ENCODE measurements at places on chromosomes 13 and 19. TPM values are rescaled to one million over a fixed set of nuclear protein-coding genes. Genes with fewer than 3 reads are reported as not detected.
A peak's percentile ranks its signal among the peaks of the same experiment; 100 is the strongest.

Gene CADM4
- total RNA-seq, result 2.6 TPM

Gene MYPOP
- total RNA-seq, result 6.7 TPM

Gene IL12RB1
- 1.0 TPM for total RNA-seq

Gene CRB3
- total RNA-seq, result 37.6 TPM

Gene AKT2
- 96.2 TPM for total RNA-seq

Gene VSTM2B
- not detected for total RNA-seq

Gene CD70
- not detected for total RNA-seq

Gene KLK14
- not detected for total RNA-seq

DNA sequence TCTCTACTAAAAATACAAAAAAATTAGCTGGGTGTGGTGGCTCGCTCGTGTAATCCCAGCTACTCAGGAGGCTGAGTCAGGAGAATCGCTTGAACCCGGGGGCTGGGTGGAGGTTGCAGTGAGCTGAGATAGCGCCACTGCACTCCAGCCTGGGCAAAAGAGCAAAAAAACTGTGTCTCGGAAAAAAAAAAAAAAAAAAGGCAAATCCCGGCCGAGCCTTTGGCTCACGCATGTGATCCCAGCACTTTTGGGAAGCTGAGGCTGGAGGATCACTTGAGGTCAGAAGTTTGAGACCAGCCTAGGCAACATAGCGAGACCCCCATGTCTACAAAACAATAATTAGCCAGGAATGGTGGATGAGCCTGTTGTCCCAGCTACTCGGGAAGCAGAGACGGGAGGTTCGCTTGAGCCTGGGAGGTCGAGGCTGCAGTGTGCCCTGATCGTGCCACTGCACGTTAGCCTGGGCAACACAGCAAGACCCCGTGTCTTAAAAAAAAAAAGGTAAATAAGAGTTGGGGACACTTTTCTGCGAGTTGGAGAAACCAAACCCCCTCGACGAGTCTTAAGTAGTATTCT, 574 bp upstream of the GPX4 start:
- H3K27me3 ChIP-seq, result no peaks in the 10 kb centered on the region
- H3K36me3 ChIP-seq, result no peaks in the 10 kb centered on the region
- peaks cover 42% of the 10 kb centered on the region for H3K4me1 ChIP-seq
- DNase-seq, result no peak
- H3K4me3 ChIP-seq, result no peak overlapping the region

- no peak overlapping the region for H3K4me3 ChIP-seq
- H3K4me1 ChIP-seq, result peaks cover 69% of the 10 kb centered on the region
- peaks cover 2% of the 10 kb centered on the region for H3K36me3 ChIP-seq
- H3K27me3 ChIP-seq, result no peaks in the 10 kb centered on the region
Observed at GRCh38 chr19:5628919-5629481, 6.1 kb downstream of the SAFB start.

DNA sequence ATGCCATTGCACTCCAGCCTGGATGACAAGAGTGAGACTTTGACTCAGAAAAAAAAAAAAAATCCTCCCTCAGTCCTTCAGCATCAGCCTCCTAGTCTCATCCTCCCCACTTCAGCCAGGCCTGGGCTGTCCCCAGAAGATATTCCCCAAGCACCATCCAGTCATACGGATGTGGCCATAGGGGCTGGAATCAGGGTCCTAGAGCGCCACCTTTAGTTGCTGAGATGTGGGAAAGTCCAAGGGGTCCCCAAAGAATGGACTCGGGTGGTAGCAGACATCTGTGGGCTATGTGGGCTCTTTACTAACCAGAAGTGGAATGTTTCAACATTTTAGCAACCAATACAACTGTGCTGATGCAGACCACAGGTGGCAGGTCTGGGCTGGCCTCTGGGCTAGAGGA, 3.1 kb upstream of the TYROBP start:
- no peak for DNase-seq
- H3K4me1 ChIP-seq, result peaks cover 21% of the 10 kb centered on the region
- H3K27me3 ChIP-seq, result no peaks in the 10 kb centered on the region
- H3K4me3 ChIP-seq, result no peak overlapping the region
- H3K27ac ChIP-seq, result no peak overlapping the region

DNA sequence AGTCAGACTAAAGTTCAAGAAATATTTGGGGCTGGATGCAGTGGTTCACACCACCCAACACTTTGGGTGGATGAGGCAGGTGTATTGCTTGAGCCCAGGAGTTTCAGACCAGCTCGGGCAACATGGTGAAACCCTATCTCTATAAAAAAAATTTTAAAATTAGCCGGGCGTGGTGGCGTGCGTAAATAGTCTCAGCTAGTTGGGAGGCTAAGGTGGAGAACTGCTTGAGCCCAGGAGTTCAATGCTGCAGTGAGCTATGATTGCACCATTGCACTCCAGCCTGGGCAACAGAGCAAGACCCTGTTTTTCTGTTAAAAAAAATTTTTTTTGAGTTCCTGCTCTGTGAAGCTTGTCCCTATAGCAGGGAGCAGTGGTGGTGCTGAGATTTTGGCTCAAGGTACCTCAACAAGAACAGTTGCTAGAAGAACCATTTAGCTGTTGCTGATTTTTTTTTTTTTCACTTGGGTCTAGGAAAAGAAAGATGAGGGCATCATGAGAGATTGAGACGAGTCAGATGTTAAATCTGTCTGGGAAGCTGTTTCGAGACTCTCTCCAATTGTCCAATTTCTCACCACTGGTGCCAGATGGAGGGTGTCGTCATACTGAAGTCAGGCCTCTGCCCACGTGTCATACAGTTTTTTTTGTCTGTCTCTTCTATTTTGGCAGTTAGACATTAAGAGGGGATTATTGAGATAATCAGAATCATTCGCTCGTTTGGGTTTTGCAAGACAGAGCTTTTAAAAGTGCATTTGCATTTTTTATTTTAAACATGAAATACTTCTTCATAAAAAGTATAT, 3.7 kb downstream of the SLC25A42 start:
- no peak overlapping the region for H3K4me3 ChIP-seq
- DNase-seq, result no peak
- peaks cover 18% of the 10 kb centered on the region for H3K4me1 ChIP-seq
- H3K27ac ChIP-seq, result no peak overlapping the region
- no peaks in the 10 kb centered on the region for H3K36me3 ChIP-seq

GRCh38 chr19:30070198-30070967, 128.3 kb downstream of the URI1 start:
- DNase-seq, result peak; percentile 5
- H3K27ac ChIP-seq, result no peak overlapping the region
- H3K4me1 ChIP-seq, result no peaks in the 10 kb centered on the region
- no peaks in the 10 kb centered on the region for H3K36me3 ChIP-seq
- no peaks in the 10 kb centered on the region for H3K27me3 ChIP-seq

DNA sequence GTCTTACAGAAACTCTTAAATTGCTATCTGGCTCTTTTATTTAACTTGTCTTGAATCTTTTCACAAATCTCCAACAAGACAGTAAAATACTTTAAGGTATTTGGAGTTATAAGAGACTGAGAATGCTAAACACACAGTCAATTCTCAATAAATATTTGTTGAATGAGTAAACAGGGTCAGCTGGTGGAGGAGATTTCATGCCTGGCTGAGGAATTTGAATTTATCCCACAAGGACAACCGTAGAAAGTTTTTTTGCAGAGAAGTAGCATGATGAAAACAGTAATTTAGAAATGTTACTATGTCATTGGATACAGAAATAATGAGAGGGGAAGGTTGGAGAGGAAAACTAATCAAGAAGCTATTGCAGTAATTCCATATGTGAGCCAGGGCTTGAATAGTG, 1223.7 kb downstream of the PCDH17 start:
- DNase-seq, result no peak
- no peaks in the 10 kb centered on the region for H3K27me3 ChIP-seq
- no peak overlapping the region for H3K27ac ChIP-seq
- H3K36me3 ChIP-seq, result no peaks in the 10 kb centered on the region

DNA sequence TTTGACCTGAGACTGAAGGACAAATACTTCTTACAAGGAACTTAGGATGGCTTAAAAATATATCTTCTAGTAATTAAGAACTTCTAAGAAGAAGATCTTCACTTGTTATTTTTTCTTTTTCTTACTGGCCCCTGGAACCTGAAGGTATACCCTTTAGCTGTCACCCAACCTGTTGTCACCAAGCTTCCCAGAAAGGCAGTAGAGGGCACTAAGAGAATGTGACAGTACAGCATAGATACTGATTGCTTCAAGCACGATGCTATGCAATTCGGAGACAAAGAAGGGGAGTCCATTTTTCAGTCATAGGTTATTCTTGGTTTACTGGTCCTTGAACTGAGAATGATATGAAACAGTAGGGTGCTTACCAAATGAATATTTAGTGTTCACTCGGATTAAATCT, 208.3 kb upstream of the PCDH9 start:
- no peaks in the 10 kb centered on the region for H3K27me3 ChIP-seq
- H3K4me3 ChIP-seq, result no peak overlapping the region
- H3K27ac ChIP-seq, result no peak overlapping the region
- H3K4me1 ChIP-seq, result no peaks in the 10 kb centered on the region

- H3K4me3 ChIP-seq, result no peak overlapping the region
- no peaks in the 10 kb centered on the region for H3K36me3 ChIP-seq
- H3K4me1 ChIP-seq, result no peaks in the 10 kb centered on the region
- DNase-seq, result no peak
Observed at GRCh38 chr13:27080018-27080948, 91.3 kb downstream of the USP12 start.

DNA sequence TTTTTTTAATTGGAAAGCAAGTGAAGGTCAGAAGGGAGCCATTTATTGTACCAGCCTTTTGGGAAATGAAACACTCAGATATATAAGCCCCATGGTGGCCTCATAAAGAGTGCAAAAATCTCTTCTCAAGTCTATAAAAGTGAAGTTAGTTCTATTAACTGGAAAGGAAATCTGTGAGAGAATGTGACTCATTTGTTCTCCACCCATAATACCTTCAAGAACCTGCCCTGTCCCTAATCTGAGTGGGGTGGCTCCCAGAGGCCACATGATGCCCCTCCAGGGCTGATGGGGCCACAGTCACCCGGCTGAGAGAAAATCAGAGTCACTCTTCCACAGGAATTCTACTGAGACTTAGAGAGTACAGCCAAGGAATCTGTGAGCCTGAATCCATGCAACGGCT, 65.8 kb upstream of the SERP2 start:
- DNase-seq, result no peak
- H3K4me1 ChIP-seq, result peaks cover 6% of the 10 kb centered on the region
- no peak overlapping the region for H3K4me3 ChIP-seq
- H3K27ac ChIP-seq, result no peak overlapping the region
- H3K27me3 ChIP-seq, result no peaks in the 10 kb centered on the region
- H3K36me3 ChIP-seq, result no peaks in the 10 kb centered on the region

GRCh38 chr19:2779121-2779740, 3.8 kb downstream of the SGTA start:
- H3K27me3 ChIP-seq, result no peaks in the 10 kb centered on the region
- peaks cover 31% of the 10 kb centered on the region for H3K4me1 ChIP-seq
- DNase-seq, result no peak
- no peaks in the 10 kb centered on the region for H3K36me3 ChIP-seq
- H3K27ac ChIP-seq, result no peak overlapping the region
- no peak overlapping the region for H3K4me3 ChIP-seq

DNA sequence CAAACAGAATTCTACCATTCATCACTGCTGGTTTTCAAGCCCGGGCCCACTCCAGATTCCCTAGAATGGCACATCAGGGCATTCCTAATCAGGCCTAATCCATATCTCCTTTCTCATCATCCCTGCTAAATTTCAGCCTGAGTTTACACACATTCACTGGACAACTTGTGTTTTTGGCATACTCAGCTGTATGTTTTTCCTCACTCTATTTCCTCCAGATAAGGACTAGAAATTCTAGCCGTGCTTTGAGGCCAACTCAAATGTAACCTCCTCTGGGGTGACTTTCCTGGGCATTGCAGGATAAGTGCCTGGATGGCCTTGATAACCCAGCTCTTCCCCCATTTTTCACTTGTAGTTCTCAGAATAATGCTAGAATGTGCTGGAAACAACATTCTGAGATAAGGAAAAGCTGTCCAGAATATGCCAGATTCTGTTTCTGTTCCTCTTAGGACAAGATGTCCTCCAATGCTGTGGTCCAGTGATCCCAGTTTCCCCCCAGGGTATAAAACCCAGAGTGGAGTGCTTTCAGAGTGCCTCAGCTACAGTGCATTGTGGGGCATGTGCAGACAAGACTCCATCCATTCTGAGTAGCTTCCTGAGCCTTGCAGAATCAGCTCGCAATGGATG, 66.9 kb upstream of the CLDN10 start:
- H3K4me1 ChIP-seq, result peaks cover 23% of the 10 kb centered on the region
- H3K27ac ChIP-seq, result peak overlapping the region; percentile 20
- no peaks in the 10 kb centered on the region for H3K36me3 ChIP-seq
- no peaks in the 10 kb centered on the region for H3K27me3 ChIP-seq
- DNase-seq, result no peak

DNA sequence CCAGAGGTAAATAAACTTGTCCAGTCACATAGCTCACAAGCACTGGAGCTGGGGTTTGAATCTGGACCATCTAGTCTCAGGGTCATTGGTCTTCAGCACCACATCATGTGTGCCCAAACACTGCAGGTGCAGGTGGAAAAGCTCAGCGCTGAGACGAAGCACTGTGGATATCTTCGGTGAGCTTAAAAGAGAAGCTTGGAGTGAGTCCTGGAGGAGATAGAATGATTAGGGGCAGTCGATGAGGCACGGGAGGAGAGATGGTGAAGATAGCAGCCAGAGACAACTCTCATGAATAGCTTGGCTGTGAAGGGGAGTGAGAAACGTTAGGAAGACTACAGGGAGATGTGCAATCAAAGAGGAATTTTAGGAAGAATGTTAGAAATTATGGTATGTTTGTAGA, 389.3 kb downstream of the FGF9 start:
- no peak overlapping the region for H3K4me3 ChIP-seq
- H3K27ac ChIP-seq, result no peak overlapping the region
- no peaks in the 10 kb centered on the region for H3K36me3 ChIP-seq
- DNase-seq, result no peak

GRCh38 chr19:7191946-7192691, 102.1 kb downstream of the INSR start:
- no peak for DNase-seq
- no peak overlapping the region for H3K4me3 ChIP-seq
- peaks cover 56% of the 10 kb centered on the region for H3K4me1 ChIP-seq
- H3K36me3 ChIP-seq, result no peaks in the 10 kb centered on the region

- H3K27me3 ChIP-seq, result no peaks in the 10 kb centered on the region
- H3K36me3 ChIP-seq, result no peaks in the 10 kb centered on the region
- no peak for DNase-seq
Observed at GRCh38 chr19:45244133-45244794, 943 bp downstream of the EXOC3L2 start.

- no peak overlapping the region for H3K4me3 ChIP-seq
- no peaks in the 10 kb centered on the region for H3K36me3 ChIP-seq
- no peak for DNase-seq
- H3K27me3 ChIP-seq, result no peaks in the 10 kb centered on the region
- H3K27ac ChIP-seq, result no peak overlapping the region
Observed at GRCh38 chr13:94860981-94861407, 148.6 kb upstream of the SOX21 start.

GRCh38 chr13:112452380-112453206, 76.4 kb downstream of the SPACA7 start:
- no peak overlapping the region for H3K27ac ChIP-seq
- H3K27me3 ChIP-seq, result no peaks in the 10 kb centered on the region

- DNase-seq, result no peak
- H3K4me3 ChIP-seq, result no peak overlapping the region
- no peaks in the 10 kb centered on the region for H3K27me3 ChIP-seq
- H3K36me3 ChIP-seq, result no peaks in the 10 kb centered on the region
Observed at GRCh38 chr13:65638572-65639168, 1591.5 kb downstream of the PCDH9 start.

GRCh38 chr19:53909471-53910169, 542 bp downstream of the CACNG7 start:
- no peak overlapping the region for H3K4me3 ChIP-seq
- no peak overlapping the region for H3K27ac ChIP-seq
- no peak for DNase-seq
- peaks cover 9% of the 10 kb centered on the region for H3K4me1 ChIP-seq
- no peaks in the 10 kb centered on the region for H3K36me3 ChIP-seq

GRCh38 chr13:26485288-26485687, 72.2 kb upstream of the WASF3 start:
- H3K27me3 ChIP-seq, result no peaks in the 10 kb centered on the region
- H3K27ac ChIP-seq, result no peak overlapping the region
- H3K36me3 ChIP-seq, result no peaks in the 10 kb centered on the region
- no peaks in the 10 kb centered on the region for H3K4me1 ChIP-seq

Measured in body of pancreas (tissue), 4 donors.